ENCODE measurements at places on chromosomes 4 and X.

DNA sequence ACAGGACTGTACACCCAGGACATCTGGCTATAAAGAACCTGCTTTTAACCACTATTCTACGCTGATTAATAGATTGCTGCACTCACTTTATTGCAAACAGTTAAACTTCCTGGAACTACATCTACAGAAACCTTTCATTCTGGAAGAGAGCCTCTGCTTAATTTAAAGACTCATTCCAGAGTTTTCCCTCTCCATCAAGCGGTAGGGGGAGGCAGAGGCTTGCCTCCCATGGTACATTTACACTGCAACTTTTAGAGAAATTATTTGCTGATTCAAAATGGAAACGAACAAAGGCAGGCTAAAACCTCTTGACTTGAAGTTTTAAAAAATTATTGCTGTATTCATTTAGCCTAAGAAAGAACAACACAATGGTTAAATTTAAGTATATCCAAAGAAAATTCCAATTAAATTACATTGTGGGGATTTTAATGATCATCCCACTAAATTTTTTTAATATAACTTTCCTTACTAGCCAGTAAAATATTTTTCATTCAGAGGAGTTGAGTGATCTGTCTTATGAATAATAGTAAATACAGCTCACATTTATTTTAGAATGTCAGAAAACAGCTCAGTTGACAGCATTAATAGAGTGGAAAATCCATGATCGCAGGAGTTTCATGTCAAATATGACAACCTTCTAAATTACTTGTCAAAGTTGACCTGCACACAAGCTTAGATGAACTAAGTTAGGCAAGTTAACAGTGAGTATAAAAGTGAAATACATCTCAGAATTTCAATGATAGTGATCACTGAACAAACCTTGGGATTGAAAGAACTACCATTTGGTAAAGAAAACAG lies 46.3 kb upstream of the PCDH10 start:
- no peak for DNase-seq

DNA sequence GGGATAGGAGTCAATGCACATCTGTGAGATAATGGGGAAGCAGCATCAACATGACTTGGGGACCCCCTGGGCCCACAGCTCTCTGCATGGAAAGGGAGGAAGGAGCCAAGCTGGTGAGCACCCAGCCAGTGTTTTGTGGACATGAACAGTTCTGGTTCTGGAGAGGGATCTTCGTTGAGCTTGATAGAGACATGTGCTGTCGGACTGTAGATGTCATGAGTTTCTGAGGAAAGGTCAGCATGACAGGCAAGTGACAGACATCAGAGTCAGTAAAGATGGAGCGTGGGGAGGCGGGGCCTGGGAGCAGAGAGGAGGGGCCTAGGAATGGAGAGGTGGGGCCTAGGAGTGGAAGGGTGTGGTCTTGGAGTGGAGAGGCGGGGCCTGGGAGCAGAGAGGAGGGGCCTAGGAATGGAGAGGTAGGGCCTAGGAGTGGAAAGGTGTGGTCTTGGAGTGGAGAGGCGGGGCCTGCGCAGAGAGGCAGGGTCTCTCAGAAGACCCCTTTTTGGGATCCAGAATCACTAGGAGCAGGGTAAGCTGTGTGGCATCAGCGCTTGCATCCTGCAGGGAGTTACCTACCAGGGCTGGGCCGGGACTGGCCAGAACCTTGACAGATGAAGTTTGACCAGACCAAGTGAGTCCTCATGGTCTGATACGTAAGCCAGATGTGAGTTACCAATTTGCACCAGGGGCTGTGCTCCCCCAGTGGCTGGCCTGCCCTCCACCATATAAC lies 33.7 kb downstream of the PIGG start:
- DNase-seq, result no peak

- no peak for DNase-seq
Observed at GRCh38 chr4:81747242-81747930, 275.7 kb upstream of the RASGEF1B start.

DNA sequence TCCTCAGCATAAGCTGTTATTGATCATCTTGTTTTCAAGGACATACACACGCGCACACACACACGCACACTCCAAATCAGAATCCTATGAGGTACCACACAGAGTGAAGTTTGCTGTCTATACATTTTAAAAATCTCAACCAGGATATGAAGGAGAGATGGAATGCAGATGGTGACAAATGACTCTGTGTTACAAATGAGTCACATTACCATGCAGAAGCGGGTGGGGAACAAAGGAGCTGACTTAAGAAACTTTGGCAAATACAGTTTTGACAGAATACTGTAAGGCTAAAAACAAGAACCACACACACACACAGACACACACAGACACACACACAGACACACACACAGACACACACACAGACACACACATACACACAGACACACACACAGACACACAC lies 81.7 kb downstream of the RELL1 start:
- peak; percentile 50 for DNase-seq

- DNase-seq, result no peak
Observed at GRCh38 chrX:107711521-107712181, 63.9 kb downstream of the TSC22D3 start.

DNA sequence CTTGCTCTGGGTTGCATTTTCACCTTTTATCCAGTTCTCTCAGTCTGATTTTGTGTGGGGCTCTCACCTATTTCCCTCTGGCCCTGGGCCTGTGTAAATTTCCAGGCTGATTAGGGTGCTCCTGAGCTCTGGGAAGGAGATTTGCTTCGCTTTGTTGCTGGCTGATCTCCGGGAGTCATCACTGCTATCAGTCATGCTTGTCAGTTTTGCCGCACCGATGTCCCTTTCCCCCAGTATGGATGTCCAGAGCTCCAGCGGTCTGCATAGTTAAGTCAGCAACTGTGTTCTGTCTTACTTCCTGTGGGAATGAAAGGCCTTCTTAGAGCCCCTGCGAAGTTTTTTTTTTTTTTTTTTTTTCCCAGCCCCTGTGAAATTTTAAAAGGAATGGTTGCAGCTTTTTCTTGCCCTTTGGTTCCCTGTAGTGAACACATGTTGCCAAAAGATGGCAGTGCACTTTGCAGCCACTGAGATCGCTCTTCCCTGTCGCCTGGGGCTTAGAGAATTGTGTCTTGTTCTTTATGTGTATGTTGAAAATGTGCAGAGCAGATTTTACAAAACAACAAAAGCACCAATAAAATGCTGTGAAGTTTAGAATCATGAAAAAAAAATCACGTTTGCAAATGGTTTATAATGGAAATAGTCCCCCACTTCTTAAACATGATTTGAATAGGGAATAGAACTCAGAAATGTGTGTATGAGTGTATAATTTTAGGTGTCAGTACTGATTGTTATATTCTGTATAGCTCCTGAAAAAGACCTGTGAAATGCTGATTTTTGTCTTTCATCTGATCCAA lies 109.1 kb upstream of the SLC4A4 start:
- DNase-seq, result peak; percentile 52

DNA sequence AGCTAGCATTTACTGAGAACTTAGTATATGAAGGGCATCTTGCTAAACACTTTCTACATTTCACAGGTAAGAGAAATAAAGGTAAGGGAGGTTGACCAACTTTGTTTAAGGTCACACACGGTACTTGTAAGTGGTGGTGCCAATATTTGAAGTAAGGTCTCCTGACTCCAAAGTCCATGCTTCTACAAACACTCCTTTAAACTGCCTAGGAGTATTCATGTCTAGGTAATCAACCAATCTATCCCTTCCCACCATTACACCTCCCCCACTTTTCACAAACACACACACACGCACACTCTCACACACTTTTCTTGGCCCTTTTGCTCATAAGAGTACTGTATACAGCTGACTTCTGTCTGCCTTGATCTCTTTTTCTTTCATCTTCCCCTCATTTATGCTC lies 7.1 kb downstream of the BEX1 start:
- DNase-seq, result no peak

DNA sequence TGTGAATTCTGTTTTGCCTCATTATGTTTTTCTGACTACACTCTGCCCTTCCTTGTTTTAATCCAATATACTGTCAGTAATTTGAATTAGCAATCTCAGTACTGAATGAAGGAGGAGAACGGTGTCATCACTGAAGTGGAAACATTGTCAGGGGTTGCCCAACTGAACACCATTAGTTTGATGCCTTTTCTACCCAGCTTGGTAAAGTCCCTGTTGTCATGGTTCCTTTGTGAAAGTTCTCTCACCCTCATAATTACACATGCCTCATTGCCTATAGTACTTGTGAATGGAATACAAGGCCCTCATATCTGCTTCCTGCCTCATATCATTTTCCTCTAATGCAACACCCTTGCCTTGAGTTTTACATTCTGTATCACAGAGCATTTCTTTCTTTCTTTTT lies 76.9 kb downstream of the RRAGB start:
- no peak for DNase-seq

GRCh38 chr4:184282895-184283654 lies 65.4 kb upstream of the ENPP6 start:
- DNase-seq, result no peak

All from trophoblast cell (in vitro differentiated cells and primary cell).